ENCODE measurements at places on chromosomes 7 and 10.

- no peak for DNase-seq
Measured at GRCh38 chr7:114527589-114527988, 113.0 kb downstream of the FOXP2 start.

DNA sequence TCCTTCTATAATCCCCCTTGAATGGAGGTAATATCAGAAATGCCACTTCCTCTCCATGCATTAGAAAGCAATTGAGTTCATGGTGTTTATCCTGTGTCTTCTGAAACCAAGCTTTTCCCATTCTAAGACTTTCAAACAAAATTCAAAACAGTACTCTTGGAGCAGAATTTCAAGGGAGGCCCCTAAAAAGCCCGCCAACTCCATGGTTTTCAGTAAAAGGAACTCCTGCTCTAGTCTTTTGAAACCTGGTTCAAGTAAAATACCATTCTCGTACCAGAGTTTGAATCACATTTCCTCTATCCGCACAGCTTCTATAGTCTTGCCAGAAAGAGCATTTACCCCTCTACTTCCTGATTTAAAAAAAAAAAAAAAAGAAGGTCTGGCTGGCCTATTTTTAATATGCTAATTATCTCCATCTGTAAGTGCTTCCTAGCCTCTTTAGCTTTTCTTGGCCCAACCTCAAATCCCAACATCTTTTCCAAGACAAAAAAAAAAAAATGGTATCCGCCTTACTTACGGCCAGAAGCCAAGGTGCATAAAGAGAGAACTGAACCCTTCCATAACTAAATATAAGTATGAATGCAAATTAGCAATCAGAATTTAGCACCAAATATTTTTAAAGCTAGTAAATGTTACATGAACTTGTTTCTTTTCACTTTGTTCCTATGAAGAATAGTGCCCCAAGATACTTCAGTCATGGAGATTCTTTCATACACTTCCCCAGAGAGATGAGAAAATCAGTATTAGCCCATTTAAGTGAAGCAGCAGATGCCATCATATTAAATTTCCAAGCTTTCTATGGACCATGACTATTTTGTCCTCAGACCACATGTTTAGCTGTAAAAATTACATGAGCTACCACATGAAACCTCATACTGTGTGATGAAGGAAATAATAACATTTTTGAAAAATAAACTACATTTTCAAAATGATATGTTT lies 199.9 kb upstream of the FAM3C start:
- no peak for DNase-seq

- no peak for DNase-seq
Measured at GRCh38 chr10:29214551-29214950, 74.3 kb upstream of the LYZL1 start.

DNA sequence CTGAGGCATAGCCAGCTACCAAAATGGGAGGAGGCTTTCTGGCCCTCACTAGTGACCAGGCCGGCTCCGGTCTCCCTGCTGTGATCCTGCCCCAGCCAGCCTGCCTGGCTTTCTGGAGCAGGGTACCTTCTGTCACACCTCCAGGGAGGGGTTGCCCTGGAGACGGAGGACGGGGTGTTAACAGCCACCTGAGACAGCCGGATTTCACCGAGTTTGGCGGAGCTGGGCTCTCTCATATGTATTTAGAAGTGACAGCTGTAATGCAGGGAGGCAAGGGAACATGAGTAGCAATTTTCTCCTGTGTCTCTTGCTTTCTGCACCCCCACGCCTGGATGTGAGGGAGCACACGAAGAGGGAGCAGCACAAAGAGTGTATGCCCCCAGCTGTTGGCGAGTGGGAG lies 473.3 kb downstream of the PLXNA4 start:
- DNase-seq = no peak

GRCh38 chr7:47225387-47226131 lies 356.4 kb downstream of the TNS3 start:
- no peak for DNase-seq
